ENCODE measurements at places on chromosomes 3 and 15.

DNA sequence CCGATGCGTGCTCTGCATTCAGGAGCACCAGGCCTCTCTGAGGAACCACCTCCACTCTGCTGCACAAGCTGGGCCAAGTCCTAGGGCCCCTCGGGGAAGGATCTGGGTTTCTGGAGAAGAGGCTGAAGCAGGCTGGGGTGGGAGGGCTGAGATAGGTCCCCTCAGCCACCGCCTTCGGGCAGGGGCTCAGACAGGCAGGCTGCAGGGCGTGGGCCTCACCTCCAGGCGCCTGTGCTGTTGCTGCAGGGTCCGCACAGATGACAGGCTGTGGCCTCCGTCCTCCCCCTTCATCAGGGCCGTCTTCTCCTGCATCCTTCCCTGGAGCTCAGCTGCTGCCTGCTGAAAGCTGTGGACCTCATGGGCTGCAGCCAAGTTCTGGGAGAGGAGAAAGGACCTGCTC, 15.2 kb downstream of the PLA2G4B start:
- no peak for DNase-seq

DNA sequence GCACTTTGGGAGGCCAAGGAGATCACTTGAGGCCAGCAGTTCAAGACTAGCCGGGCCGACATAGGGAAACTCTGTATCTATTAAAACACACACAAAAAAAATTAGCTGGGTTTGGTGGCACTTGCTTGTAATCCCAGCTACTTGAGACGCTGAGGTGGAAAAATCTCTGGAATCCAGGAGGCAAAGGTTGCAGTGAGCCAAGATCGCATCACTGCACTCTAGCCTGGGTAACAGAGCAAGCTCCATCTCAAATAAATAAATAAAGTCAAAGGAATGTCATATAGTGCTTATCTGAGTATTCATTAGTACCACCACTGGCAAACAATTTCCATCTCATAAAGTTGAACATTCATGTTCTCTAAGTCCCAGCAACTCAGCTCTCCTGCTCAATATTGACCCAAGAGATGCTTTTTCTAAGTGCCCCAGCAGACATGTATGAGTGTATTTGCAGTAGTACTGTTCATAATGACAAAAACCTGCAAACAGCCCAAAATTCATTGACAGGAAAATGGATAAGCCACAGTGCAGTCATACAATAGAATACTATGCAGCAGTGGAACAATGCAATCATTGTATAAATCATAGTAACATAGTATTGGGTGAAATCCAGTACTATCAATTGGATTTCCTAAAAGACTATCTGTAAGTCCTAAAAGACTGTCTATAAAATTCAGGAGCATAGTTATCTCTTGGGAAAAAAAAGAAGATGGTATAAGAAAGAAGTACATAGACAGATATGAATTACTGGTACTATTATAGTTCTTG, 751.5 kb upstream of the LMCD1 start:
- no peak for DNase-seq

GRCh38 chr3:194945508-194945907, 259.8 kb downstream of the FAM43A start:
- no peak for DNase-seq

DNA sequence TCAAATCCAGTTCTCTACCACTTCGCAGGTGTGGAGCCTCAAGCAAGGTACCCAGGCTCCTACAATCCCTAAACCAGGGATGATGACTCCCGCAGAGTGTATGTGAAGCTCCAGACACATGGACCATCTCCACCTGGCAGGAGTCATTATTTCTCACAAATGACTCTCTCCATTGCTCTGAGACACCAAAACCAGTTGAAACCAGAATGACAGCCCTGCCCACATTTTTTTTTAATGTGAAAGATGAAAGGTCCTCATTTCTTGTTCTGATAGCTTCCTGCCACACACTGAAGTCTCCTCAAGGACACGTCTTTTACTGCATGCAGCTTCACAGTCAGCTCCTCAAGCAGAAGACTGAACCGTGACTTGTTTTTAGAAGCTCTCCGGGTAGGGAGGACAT, 61.4 kb upstream of the ZBTB38 start:
- no peak for DNase-seq

- DNase-seq: no peak
Observed at GRCh38 chr15:71790081-71790480, 20.3 kb upstream of the NR2E3 start.

- no peak for DNase-seq
Observed at GRCh38 chr15:76327191-76328105, 9.1 kb upstream of the ISL2 start.

DNA sequence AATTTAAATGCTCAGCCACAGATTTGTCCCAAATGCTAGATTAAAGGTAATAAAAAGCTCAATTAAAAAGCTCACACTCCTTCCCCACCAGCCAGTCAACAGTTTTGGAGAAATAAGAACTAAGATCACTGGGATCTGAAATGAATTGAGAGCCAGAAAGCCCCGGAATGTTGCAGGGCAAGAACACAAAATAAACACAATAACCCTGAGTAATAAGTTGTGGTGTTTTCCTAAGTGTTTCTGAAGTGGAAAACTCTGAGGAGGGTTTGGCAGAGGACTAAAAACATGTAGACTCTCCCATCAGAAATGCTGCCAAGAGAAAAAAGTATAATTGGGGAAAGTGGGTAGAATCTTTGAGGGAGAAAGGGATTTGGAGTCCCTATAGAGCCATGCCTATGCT, 127.8 kb downstream of the ABI3BP start:
- DNase-seq: no peak

- no peak for DNase-seq
Observed at GRCh38 chr3:184677344-184678316, 34.2 kb downstream of the MAGEF1 start.

DNA sequence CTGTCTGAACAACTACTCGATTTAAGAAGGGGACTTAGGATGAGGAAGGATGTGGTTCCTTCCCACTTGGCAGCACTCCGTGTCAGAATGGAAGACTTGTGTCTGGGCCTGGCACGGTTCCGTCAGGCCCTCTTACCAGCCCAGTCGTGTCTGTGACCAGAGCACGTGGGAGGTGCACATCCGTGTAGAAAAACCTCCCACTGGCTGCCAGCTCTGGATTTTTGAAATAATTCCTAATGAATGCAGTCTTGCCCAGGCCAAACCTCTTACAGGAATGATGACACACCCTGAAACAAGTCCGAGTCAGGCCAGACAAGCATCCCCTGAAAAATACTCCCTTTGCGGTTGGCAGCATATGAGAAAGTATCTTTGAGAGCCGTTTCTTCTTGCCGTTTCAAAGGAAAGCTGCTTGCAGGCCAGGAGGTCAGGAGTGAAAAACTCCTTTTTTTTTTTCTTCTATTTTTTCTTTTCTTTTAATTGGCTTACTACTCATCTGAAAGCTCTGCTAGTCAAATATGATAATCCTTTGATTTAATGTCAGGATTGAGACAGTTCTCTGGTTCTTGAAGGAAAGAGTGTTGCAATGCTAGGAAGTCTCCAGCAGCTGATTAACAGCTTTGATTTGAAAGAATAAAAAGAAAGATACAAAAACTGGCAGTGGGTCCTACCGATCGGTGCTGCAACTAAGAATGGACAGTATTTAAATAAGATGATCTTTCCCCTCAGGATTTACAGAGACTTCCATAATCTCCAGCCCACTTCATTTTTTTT, 19.8 kb downstream of the IL1RAP start:
- no peak for DNase-seq

Data from activated naive CD4-positive, alpha-beta T cell (primary cell).